Dorsolateral prefrontal cortex (tissue), 122 donors: ENCODE measurements at places on chromosomes 12 and 14. TPM values are rescaled to one million over a fixed set of nuclear protein-coding genes. Genes with fewer than 3 reads are reported as not detected.

The PAX9 gene
- total RNA-seq: not detected

The HCAR3 gene
- total RNA-seq: not detected

The SLC25A47 gene
- total RNA-seq: not detected

The KRT78 gene
- total RNA-seq: not detected

The STYK1 gene
- 8.1 TPM for total RNA-seq
